ENCODE measurements at places on chromosomes 2 and 18. TPM values are rescaled to one million over a fixed set of nuclear protein-coding genes. Genes with fewer than 3 reads are reported as not detected.

The SGPP2 gene
- not detected for total RNA-seq

GRCh38 chr2:151106805-151107506, 154.7 kb downstream of the RBM43 start:
- no peak overlapping the region for H3K27ac ChIP-seq
- H3K4me3 ChIP-seq, result no peak overlapping the region
- H3K27me3 ChIP-seq, result no peaks in the 10 kb centered on the region
- H3K36me3 ChIP-seq, result no peaks in the 10 kb centered on the region

GRCh38 chr2:229805559-229805958, 91.2 kb upstream of the DNER start:
- no peaks in the 10 kb centered on the region for H3K27me3 ChIP-seq
- no peak overlapping the region for H3K4me3 ChIP-seq
- peaks cover 52% of the 10 kb centered on the region for H3K36me3 ChIP-seq
- H3K4me1 ChIP-seq, result peaks cover 13% of the 10 kb centered on the region
- H3K27ac ChIP-seq, result no peak overlapping the region

- no peaks in the 10 kb centered on the region for H3K36me3 ChIP-seq
- no peak overlapping the region for H3K27ac ChIP-seq
- DNase-seq, result no peak
- no peak overlapping the region for H3K4me3 ChIP-seq
- H3K27me3 ChIP-seq, result peaks cover 17% of the 10 kb centered on the region
- no peaks in the 10 kb centered on the region for H3K4me1 ChIP-seq
These were observed 12.2 kb upstream of the ARL5A start for GRCh38 chr2:151840216-151841046.

The TAF4B gene
- 2.3 TPM for total RNA-seq

DNA sequence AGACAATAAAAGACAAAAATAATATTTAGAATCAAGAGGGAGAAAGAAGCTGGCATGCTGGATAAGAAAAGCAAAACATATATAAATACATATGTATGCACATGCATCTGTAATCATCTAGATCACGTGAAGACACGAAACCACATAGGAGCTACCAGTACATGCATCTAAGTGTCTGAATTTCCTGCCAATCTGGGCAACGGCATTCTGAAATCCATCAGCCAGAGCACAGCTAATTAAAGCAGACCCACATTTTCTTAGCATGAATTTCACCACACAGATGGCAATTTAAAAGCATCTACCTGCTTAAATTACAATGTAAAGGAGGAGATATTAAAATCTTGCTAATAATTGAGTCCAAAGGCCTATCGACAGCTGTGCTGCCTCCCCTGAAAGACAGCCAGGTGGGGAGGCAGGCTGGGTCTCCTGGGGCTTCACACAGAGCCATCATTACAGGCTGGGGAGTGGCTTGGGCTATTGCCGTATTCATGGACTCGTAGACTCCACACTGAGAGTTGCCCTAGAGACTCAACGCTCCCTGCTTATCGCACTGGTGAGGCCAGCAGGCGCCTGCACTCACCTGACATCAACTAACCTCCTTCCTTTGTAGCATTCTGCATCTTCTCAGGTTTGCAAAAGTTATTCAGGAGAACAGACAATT, 272.5 kb upstream of the PXDN start:
- no peak overlapping the region for H3K27ac ChIP-seq
- H3K4me3 ChIP-seq, result no peak overlapping the region
- peaks cover 16% of the 10 kb centered on the region for H3K4me1 ChIP-seq
- no peaks in the 10 kb centered on the region for H3K36me3 ChIP-seq

DNA sequence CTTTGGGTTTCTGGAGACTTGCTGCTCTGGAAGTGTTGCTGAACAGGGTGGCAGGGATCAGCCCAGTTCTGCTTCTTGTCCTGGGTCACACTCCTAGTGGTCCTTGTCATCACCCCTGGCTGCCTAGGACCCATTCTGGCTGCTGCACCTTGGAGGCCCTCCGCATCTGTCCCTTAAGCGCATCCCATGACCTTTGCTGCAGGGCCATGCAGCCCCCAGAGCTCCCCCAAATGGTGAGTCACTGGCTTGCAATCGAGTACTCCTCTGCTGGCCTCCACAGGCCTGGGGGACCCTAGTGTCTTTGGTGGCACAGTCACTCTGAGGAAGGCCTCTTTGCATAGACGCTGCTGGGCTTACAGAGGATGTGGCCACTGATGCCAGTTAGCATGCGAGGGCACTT, 188.5 kb downstream of the ASB1 start:
- DNase-seq, result no peak
- no peak overlapping the region for H3K4me3 ChIP-seq
- H3K27me3 ChIP-seq, result peaks cover 5% of the 10 kb centered on the region
- no peak overlapping the region for H3K27ac ChIP-seq

DNA sequence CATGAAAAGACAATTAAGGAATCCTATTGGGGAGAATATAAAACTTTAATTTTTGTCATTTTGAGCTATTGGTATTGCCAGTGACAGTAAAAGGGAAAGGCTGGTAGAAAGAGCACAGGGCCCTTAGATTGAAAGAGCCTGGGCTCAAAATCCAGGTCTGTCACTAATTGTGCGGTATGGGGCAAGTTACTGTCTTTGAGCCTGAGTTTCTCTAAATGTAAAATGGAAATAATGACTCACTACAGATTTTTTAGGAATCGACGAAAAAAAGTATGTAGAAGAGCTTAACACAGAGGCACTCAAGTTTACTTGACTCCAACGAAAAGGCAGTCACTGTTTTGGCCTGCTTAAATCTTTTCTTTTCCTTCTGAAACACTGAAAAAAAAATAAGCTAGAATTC, 7.0 kb downstream of the NDUFV2 start:
- H3K4me3 ChIP-seq, result peak overlapping the region; percentile 41
- peaks cover 80% of the 10 kb centered on the region for H3K4me1 ChIP-seq
- no peaks in the 10 kb centered on the region for H3K27me3 ChIP-seq
- no peak for DNase-seq
- H3K27ac ChIP-seq, result peak overlapping the region; percentile 90

- H3K27ac ChIP-seq, result peak overlapping the region; percentile 57
- H3K4me3 ChIP-seq, result no peak overlapping the region
- H3K4me1 ChIP-seq, result peaks cover 18% of the 10 kb centered on the region
- DNase-seq, result no peak
- H3K36me3 ChIP-seq, result no peaks in the 10 kb centered on the region
These were observed 5.8 kb upstream of the PEX13 start for GRCh38 chr2:61011678-61012077.

DNA sequence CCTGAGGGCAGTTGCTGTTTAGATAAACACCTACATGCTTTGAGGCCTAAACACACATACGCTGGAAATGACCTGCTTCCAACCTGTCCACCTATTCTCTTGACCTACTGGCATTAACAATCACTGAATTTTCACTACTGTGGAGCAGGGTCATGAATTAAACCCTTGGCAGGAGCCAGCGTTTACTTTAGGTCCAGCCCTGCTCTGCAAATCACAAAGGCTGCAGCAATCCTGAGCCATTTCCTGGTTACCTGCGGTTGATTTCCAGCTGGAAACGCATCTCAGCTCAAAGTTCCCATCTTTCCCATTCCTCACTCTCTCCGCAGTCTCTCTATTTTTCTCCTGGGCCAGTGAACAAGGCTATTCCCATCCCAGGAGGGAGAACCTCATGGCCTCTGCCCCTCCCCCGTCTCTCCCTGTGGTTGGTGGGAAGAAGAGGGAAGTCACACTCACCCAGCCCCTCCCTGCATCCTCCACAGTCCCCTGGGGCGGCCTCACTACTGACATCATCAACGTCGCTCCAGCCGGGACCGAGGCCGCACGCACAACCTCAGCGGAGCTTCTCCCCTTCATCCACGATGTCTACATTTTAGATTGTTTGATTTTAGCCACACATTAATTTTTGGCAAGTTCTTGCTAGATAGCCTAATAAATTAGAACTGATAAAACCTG, 84.5 kb upstream of the SNTG2 start:
- DNase-seq, result no peak
- H3K36me3 ChIP-seq, result no peaks in the 10 kb centered on the region
- H3K4me3 ChIP-seq, result no peak overlapping the region
- H3K4me1 ChIP-seq, result no peaks in the 10 kb centered on the region
- H3K27ac ChIP-seq, result no peak overlapping the region
